Ascending aorta (tissue), 2 donors: ENCODE measurements at places on chromosomes 5 and 9. TPM values are rescaled to one million over a fixed set of nuclear protein-coding genes. Genes with fewer than 3 reads are reported as not detected.

STX17 gene
- 24.9 TPM for total RNA-seq

CLIC3 gene
- total RNA-seq, result 2.8 TPM

- H3K4me1 ChIP-seq, result no peaks in the 10 kb centered on the region
- H3K27me3 ChIP-seq, result no peaks in the 10 kb centered on the region
- H3K4me3 ChIP-seq, result no peak overlapping the region
- peaks cover 21% of the 10 kb centered on the region for H3K36me3 ChIP-seq
Observed at GRCh38 chr9:96345551-96345950, 38.0 kb downstream of the SLC35D2 start.

GRCh38 chr9:113393281-113393680 is 7.8 kb downstream of the ALAD start:
- no peaks in the 10 kb centered on the region for H3K4me1 ChIP-seq
- no peak for DNase-seq
- H3K27me3 ChIP-seq, result no peaks in the 10 kb centered on the region
- H3K36me3 ChIP-seq, result peaks cover 47% of the 10 kb centered on the region

- no peak overlapping the region for H3K4me3 ChIP-seq
- no peaks in the 10 kb centered on the region for H3K27me3 ChIP-seq
- H3K27ac ChIP-seq, result no peak overlapping the region
- H3K4me1 ChIP-seq, result no peaks in the 10 kb centered on the region
Observed at GRCh38 chr9:117970276-117971050, 266.3 kb downstream of the TLR4 start.

DNA sequence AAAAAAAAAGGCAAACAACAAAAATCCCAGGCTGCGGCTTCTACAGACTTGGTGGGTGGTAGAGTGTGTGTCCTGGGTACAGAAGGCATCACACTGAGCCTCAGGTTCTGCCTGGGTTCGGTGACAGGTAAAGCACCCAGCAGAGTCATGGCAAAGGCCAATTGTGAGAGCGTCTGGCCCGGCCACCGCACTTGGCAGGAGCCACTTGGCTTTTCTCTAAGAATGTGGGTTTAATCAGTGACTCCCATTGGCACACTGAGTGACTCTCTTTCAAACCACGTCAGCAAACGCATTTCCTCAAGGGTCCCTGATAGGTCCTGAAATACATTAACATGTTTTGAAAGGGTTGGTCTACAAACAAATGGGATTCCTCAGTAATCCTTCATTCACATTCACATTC is 17.0 kb downstream of the COL23A1 start:
- no peak overlapping the region for H3K4me3 ChIP-seq
- DNase-seq, result no peak
- no peaks in the 10 kb centered on the region for H3K36me3 ChIP-seq
- H3K4me1 ChIP-seq, result peaks cover 3% of the 10 kb centered on the region
- H3K27me3 ChIP-seq, result peaks cover 5% of the 10 kb centered on the region

DNA sequence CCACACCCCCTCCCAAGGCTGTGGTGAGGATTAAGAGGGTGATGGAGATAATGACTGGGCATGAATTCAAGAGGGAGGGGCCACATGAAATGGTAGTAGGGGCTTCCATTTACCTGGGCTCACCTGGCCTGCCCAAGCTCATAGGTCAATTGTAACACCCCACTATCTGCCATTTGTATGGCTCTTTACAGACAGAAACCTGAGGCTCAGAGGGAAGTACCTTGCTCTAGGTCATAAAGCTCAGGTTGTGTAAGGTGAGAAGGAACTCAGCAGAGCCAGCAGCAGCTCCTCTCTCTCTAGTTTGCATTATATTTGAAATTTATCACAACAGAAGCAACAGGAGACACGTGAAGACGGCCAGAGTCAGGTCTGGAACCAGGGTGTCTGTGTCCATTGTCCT is 133.4 kb upstream of the ALDH1B1 start:
- H3K4me1 ChIP-seq, result no peaks in the 10 kb centered on the region
- no peak overlapping the region for H3K27ac ChIP-seq
- H3K36me3 ChIP-seq, result no peaks in the 10 kb centered on the region
- H3K27me3 ChIP-seq, result no peaks in the 10 kb centered on the region
- no peak overlapping the region for H3K4me3 ChIP-seq
- peak; percentile 13 for DNase-seq
